Sigmoid colon (tissue), 7 donors: ENCODE measurements at places on chromosomes 16 and 17. TPM values are rescaled to one million over a fixed set of nuclear protein-coding genes. Genes with fewer than 3 reads are reported as not detected.

Gene CCDC43
- total RNA-seq: 14.3 TPM

Gene HSF4
- total RNA-seq: 21.2 TPM

Gene SPNS3
- not detected for total RNA-seq

Gene ICAM2
- 27.4 TPM for total RNA-seq

Gene TEX14
- 0.36 TPM for total RNA-seq

Gene MYH3
- 108 TPM for total RNA-seq

Gene NPB
- 0.71 TPM for total RNA-seq

Gene PPY
- total RNA-seq: not detected

Gene MYH13
- not detected for total RNA-seq

Gene GRIN2C
- not detected for total RNA-seq

Gene PSMC3IP
- total RNA-seq: 4.6 TPM

Gene MARVELD3
- not detected for total RNA-seq

Gene ARSG
- 2.2 TPM for total RNA-seq

Gene SLC5A10
- not detected for total RNA-seq
